ENCODE measurements at places on chromosomes 2 and 18.

DNA sequence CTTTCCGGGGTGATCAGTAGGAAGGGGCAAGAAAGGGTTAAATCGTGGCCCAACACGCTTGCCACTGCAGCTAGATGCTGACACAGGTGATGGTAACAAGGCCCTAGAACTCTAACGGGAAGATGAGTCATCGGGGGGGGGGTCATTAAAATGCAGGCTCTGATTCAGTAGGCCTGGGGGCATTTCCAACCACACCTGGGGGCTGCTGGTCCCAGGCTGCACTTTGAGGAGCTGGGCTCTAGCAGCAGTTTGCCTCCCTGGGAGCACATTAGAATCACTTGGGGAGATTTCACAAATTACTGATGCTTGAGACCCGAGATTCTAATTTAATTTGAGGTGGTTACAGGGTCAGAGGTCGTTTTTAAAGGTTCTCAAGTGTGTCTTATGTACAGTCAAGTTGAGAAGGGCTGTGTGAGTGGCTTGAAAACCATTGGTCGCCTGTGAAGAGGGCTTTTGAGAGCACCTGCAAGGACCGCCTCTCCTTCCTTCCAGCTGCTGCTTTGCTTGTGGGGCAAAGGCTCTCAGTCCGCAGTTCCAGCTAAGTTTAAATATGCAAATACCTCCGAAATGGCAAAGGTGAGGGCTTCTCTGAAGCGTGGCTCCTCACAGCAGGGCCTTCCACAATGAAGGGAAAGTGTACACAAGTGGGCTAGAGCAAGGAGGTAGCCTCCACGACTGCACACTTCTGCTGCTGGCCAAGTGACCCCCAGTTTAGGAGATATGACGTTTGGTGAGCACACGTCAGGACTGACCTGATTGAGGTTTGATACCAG, 128.0 kb upstream of the MSH6 start:
- no peak for DNase-seq

DNA sequence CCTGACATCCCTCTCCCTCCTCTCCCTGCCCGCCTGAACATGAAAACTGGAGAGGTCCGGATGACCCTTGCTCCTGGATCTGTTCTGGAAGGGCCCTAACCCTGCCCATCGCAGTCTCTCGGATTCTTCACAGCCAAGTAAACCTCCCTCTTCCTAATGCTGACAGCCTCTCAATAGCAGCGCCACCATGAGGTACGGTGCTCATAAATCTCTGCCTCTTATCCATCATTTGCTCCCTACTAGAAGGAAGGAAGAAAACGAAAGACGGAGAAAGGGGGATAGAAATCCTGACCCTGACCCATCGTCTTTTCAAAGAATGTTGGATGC, 257.9 kb downstream of the BCL11A start:
- DNase-seq, result no peak

DNA sequence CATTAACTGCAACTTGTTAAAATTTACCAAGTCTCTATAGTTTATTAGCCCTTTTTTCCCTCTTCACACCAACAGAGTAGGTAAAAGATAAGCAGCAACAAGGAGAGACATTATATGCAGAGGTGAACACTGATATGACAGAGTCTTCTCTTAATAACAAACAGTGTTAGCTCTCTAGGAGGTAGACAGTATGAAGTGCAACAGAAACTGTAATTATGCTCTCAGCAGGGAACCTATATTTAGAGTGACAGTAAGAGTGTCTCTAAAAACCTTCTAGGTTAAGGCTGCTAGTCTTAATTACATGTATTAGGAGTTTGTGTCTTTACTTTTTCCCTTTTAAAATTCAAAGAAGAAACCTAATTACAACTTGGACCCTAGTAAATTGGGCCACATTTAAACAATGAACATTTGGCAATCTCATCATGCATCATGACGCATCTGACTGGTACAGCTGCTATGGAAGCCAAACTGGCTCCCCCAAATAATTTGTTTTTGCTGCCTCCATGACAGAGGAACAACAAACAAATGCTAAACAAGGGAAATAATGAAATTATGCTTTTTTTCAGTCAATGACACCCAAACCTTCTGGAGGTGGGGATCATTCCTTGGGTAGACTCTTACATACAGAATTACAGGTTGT, 69.9 kb upstream of the MMADHC start:
- DNase-seq, result no peak

GRCh38 chr18:13455960-13456481, 237.5 kb downstream of the LDLRAD4 start:
- no peak for DNase-seq

GRCh38 chr2:108911401-108911800, 77.6 kb downstream of the EDAR start:
- DNase-seq, result no peak

DNA sequence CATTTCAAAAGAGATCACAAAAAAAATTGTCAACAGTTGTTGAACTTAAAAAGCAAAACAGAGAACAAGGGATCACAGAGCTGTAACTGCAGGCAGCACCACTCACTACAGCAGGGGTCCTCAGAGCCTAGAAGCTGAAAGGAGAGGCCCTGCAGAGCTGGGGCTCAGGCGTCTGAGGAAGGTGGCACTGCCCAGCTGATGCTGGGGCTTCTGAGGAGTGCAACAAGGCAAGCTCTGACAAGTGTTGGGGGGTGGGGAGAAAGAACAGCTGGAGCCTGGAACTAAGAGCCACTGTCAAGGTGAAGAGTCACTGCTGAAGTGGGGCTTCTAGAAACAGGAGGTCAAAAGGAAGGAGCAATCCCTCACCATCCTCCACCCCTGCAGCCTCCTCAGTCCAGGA, 46.2 kb downstream of the FTCDNL1 start:
- DNase-seq, result no peak

- no peak for DNase-seq
These were observed 14.9 kb upstream of the MSH6 start for GRCh38 chr2:47767880-47768609.

DNA sequence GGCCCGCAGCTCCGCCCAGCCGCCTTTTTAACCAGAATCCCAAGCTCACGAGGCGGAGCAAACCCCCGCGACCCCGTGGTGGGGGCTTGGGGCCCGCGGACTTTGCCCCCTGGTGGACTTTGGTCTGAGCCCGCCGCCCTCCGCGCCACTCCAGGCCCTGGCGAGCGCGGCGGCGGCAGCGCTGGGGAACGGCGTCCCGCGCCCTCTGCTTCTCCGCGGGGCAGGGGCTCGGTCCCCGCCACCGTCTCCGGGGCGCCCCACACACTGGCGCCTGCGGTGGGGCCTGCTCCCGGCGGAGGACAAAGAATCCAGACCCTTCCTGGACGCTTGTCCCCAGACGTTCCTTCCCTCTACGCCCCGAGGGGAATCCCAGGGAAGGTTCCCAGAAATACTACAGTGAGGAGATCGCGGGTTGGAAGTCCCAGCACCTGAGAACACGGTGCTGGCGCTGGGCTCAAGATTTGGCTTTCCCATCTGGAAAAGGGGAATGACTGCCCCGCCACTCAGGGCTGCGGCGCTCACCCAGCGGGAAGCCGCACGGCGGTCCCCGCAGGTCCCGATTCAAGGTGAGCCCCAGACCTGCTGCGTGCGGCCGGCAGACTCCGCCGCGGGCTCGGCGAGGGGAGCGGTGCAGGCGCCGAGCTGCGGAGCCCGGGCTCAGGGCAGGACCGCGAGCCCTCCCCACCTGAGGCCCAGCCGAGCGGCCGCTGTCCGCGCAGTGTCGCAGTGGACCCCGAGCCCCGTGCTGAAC, at the start of gene HAAO:
TSS of gene HAAO (minus strand) at position 1 of the 751 bp plus-strand sequence. CDS start 47 bp downstream, outside the sequence.
- DNase-seq, result no peak

- no peak for DNase-seq
These were observed 221.6 kb upstream of the SP5 start for GRCh38 chr2:170493426-170494097.

GRCh38 chr2:60438131-60438530, 115.3 kb downstream of the BCL11A start:
- no peak for DNase-seq

Measured in forelimb muscle (tissue), 1 donor.